Adrenal gland (tissue), 19 donors: ENCODE measurements at places on chromosomes 7 and 10. TPM values are rescaled to one million over a fixed set of nuclear protein-coding genes. Genes with fewer than 3 reads are reported as not detected.

GRCh38 chr7:7178081-7178480, 4.3 kb upstream of the C1GALT1 start:
- DNase-seq = no peak

- DNase-seq = no peak
Measured at GRCh38 chr10:44759122-44759521, 152.0 kb upstream of the TMEM72 start.

DNA sequence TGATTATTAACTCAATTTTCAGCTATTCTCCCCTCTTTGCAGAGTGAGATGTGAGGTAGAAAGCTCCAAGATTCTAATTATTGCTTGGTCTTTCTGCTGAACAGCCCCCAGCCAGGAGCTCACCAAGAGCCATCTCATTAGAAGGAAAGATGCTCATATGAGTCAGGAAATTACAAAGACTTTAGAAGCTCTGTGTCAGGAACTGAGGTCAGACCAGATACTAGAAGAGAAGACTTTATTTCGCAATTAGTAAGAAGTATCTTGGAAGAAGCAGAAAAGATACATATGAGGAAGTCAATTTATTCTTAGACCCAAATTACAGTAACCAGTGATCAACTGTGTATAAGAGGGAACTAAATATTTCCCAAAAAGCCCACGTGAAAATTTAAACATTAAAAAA, 626.9 kb downstream of the ZWINT start:
- DNase-seq = no peak

- no peak for DNase-seq
Measured at GRCh38 chr10:3530783-3531645, 254.0 kb downstream of the KLF6 start.

DNA sequence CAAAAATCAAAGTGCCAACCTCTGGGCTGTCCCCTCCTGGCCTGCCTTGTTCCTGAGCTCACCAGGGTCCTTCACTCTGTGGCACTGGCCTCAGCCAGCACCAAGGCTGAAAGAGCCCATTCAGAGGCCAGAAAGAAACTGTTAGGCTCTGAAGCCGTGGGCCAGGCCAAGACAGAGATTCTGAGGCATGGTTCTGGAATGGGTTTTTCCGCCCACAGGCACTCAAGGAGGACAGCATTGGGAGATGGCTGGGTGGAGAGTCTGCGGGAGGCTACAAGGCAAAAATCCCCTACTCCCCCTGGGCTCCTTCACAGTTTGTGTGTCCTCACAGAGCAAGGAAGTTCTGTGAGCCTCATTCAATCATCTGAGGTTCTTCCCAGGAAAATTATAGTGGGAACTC, 31.7 kb downstream of the GRIFIN start:
- no peak for DNase-seq

- DNase-seq = no peak
Measured at GRCh38 chr10:108566316-108567107, 1356.8 kb downstream of the XPNPEP1 start.

GRCh38 chr10:104406715-104407650, 53.4 kb downstream of the CFAP58 start:
- DNase-seq = peak; percentile 8

- DNase-seq = no peak
Measured at GRCh38 chr10:13758312-13758711, 171.5 kb downstream of the PRPF18 start.

GRCh38 chr7:40551685-40552576, 417.1 kb downstream of the SUGCT start:
- peak; percentile 36 for DNase-seq

DNA sequence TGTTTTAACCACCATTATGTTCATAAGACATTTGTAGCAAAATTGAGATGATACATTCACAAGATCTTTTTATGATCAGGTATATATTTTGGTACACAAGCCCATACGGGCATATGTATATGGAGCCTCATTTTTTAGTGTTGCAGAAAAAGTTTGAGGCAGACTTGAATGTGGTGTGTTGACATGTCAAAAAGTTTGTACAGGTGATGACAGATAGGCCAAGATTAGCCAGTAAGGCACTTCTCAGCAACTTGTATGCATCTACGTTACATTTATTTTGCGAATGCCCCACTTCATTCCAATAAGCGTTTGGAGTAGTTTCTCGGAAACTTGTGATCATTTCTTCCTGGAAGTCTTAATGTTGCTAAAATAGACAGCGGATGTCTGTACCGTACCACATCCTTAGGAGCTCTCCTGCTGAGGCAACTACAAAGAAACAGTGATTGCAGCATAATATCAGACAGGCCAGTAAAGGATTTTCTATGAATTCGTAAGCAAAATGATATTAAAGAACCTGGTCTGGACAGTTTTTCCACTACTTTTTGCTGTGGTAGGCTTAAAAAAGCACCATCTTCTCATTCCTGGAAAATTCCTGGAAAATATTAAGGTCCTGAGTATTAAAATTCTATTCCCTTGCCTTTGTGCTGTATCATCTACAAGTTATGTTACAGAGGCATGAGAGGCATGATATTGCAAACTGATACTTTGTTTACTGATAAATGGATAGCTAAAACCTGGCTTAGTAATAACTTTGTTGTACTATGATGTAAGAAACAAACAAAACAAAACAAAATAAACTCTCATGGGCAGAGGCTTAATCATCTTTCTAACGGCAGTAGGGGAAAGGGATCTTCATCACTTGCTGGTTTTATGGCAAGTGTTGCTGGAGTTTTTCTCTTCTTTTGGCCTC, 153.6 kb downstream of the HDAC9 start:
- no peak for DNase-seq

GRCh38 chr10:127196282-127197153, at the start of gene INSYN2A:
Gene INSYN2A (minus strand): TSS chr10:127196591. CDS start chr10:127176395, 20,196 bp downstream.
- no peak for DNase-seq

- DNase-seq = no peak
Measured at GRCh38 chr10:110649347-110650264, 5.5 kb downstream of the RBM20 start.

DNA sequence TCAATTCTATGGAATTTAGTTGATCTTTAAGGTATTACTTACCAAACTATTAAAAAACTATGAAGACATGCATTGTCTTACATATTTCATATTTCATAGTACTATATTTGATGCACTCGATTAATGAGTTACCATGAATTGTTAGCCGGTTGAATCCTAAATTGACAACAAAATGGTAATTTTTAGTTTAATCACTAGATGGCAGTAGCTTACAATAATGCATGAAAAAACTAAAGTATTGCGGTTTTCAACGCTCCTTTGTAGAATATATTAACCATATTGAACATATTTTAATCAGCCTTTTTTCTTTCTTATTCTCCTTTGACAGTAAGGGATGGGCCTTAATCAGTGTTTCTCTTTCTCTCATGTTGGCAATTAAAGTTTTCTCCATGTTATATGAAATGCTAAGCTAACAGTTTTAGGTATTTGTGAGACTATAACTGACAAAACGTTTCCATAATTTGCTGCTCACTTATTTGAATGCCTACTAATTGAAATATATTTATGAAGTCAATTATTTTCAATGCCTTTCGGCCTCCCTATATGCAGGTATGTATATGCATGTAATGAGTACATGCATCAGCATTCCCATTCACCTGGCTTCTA, 48.5 kb upstream of the ARL4A start:
- no peak for DNase-seq

DNA sequence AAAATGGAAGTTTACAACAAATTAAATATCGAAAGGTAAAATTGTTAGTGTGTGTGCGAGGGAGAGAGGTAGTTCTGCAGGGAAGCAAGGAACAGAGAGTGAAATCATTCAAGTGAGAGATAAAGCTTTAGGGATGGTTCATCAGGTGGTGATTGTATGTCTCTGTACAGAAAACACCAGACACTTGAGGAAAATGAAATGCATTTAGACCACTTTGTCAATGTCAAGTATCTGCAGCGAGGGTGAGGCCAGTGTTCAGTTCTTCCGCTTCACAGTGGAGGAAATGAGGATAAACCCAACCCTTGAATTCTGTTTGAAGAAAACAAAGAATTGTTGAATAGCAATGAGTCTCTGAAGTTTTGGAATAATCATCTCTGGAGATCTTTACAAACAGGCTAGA, 14.4 kb upstream of the ITGB1 start:
- DNase-seq = no peak

- DNase-seq = no peak
Measured at GRCh38 chr10:89576022-89576421, 40.6 kb upstream of the SLC16A12 start.

DNA sequence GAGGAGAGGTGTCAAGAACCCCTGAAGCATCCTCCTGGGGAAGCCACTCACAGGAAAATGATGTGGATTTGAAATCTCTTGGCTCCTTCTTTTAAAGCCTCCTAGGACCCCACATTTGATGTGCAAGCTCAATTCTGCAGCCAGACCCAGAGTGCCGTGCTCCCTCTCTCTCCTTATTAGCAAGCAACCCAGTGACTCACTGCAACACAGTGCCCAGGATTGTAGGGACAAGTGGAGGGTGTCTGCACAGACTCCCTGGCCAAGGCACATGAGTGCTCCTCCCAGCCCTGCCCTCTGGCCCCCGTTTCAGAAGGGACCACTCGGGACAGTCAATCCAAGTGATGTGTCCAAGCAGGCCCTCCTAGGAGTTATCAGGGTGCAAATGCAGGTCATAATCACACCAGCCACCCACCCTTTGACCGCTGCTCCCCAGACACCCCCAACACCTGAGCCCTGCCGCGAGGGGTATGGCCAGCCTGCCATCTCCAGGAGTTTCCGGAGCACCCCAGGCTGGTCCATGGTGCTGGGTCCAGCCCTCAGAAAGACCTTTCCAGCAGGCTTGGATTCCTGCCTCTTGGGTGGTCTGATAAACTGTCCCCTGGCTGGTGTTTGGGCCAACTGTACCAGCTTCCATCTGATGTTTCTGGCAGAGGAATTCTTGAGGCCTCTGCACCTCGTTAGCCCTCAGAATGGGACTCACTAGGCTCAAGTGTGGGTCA, 54.5 kb upstream of the CXCL12 start:
- DNase-seq = no peak

- DNase-seq = no peak
Measured at GRCh38 chr7:133543657-133544056, 290.8 kb downstream of the EXOC4 start.

GRCh38 chr10:88979153-88979562, 11.4 kb upstream of the FAS start:
- DNase-seq = peak; percentile 66

- DNase-seq = no peak
Measured at GRCh38 chr10:12419262-12419847, 70.0 kb downstream of the CAMK1D start.

- DNase-seq = no peak
Measured at GRCh38 chr7:78563191-78563590, 764.6 kb downstream of the PHTF2 start.

- DNase-seq = no peak
Measured at GRCh38 chr10:130491011-130491692, 355.0 kb downstream of the GLRX3 start.

GRCh38 chr10:120511165-120511564, 54.1 kb downstream of the PLPP4 start:
- DNase-seq = no peak

- DNase-seq = no peak
Measured at GRCh38 chr10:132341781-132342180, 9.8 kb downstream of the LRRC27 start.

- no peak for DNase-seq
Measured at GRCh38 chr10:60905580-60905979, 38.4 kb downstream of the RHOBTB1 start.

DNA sequence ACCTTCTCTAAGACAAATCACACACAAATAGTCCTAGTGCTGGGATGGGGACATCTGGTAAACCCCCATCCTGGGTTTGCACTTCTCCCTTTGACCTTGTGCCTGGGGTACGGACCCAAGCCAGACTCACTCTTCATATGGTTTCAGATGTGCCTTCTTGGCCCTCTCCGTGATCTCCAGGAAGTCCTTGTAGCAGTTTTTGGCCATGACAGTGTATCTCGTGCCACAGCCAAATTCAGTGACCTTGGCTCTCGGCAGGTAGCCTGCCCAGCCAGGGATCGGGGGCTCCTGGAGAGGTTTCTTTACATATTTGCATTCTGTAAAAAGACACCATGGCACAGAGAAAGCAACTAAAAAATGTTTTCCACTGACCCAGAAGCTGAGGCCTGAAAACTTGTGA, 43.9 kb downstream of the PNLIPRP2 start:
- no peak for DNase-seq

GRCh38 chr10:11153245-11153644, 135.6 kb downstream of the CELF2 start:
- no peak for DNase-seq

- no peak for DNase-seq
Measured at GRCh38 chr7:27051451-27051850, 44.3 kb downstream of the HOXA1 start.

DNA sequence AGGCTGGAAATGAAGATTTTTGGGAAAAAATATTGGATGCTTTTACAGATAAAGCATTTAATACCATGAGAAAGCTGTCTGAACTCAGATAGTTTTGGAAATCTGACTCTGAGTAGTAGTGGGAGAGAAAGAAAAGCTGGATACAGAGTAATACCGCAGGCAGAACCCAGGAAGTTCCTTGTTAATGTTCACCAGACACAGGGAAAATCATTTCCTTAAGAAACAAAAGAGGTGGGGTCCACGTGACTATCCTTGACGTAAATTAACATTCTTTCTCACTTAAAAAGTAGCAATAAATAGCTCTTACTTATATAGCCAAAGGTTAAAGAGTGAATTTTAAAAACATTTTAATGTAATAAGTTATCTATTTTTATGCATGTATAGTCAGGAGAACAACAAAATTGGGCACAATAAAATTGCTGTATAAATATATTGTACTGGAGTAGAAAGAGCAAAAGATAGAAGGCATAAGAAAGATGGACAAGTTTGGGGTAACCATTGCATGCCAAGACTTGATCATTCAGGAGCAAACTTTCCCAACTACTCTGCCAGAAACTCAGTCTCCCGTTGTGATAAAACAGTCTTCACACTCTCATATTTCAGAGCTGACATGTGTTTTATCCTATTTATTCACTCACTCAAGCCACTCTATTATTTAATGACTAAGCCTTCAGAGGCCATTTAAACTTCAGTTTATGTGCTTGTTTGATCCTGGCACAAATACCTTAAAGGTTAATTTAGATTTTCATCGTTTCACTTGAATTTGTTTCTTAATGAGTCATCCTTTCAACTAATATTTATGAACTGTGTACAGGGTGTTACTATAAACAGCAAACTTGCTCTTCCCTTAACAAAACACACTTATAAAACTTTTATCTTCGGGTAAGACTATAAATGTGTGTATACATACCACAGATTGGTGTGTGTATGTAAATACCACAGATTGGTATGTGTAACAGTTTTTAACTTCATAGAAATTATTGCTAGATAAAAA, 143.1 kb downstream of the GNAI1 start:
- DNase-seq = no peak

The SPDYE2 gene
- total RNA-seq = not detected

The HILPDA gene
- total RNA-seq = 4.2 TPM

The FKBP6 gene
- not detected for total RNA-seq

The ICA1 gene
- total RNA-seq = 10.7 TPM

The ENTPD7 gene
- 8.4 TPM for total RNA-seq

The IDI2 gene
- total RNA-seq = not detected

The CHST3 gene
- 32.4 TPM for total RNA-seq

The CTAGE15 gene
- not detected for total RNA-seq

The ASB4 gene
- 110 TPM for total RNA-seq

The GNG11 gene
- total RNA-seq = 15.8 TPM

The ZMIZ2 gene
- 22.0 TPM for total RNA-seq

The EGFR gene
- 71.2 TPM for total RNA-seq

The IL15RA gene
- total RNA-seq = 2.8 TPM

The SHTN1 gene
- total RNA-seq = 18.6 TPM
